NCI-H748 treated with DMSO at 0.1 percent for 48 hours (cell line): ENCODE measurements at places on chromosomes 1 and 21.

GRCh38 chr1:93244298-93245069 is 64.0 kb downstream of the CCDC18 start:
- DNase-seq, result no peak

DNA sequence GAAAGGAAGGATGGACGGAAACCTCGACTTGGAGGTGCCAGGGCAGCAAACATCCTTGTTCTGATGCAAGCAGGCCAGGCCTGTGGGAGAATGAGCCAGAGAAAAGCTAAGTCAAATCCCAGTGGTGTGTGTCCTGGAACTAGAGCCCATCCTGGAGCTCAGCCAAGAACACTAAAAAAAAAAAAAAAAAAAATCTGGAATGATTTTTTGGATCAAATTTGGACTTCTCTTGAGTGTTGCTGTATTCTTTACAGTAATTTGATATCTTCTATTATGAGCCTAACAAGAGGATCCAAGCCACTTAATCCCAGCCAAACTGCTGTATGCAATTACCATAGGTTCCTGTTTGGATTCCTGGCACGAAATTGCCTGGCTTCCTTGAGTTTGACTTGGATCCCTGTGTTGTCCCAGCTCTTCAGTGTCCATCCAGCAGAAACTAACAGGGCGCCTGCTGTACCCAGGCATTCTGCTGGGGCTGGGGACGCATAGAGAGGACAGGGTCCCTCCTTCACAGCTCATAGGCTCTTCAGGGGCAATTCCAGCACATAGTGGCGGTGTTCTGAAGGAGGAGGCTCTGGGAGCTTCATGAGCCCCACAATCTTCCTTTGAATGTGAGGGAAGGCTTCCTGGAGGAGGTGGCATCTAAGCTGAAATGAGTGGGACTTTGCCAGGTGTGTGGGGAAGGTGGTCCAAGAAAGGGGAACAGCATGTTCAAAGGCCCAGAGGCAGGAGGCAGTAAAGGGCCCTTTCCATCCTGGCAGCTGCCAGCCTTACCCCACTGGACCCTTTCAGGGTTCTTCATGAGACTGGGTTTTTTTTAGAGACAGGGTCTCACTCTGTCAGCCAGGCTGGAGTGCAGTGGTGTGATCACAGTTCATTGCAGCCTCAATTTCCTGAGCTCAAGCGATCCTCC is 24.7 kb downstream of the EPHX1 start:
- no peak for DNase-seq

GRCh38 chr1:225460737-225461532 is 33.1 kb upstream of the LBR start:
- no peak for DNase-seq

DNA sequence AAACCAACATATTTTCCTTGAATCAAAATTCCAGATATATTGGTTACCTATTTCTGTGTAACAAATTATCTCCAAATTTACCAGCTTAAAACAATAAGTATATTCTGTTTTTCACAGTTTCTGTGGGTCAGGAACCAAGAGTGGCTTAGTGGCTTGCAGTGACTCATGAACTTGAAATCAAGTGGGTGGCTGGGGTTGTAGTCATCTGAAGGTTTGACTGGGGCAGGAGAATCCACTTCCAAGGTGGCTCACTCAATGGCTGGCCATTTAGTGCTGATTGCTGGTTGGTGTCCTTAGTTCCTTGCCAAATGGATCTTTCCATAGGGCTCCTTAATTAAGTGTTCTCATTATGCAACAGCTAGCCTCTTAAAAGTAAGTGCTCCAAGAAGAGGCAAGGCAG is 43.8 kb downstream of the ALG14 start:
- no peak for DNase-seq

GRCh38 chr1:168151935-168152334 is 15.2 kb upstream of the GPR161 start:
- no peak for DNase-seq
